ENCODE measurements at places on chromosomes 5 and 9.

GRCh38 chr5:149464796-149465489 is 85.9 kb upstream of the IL17B start:
- no peak for DNase-seq

- no peak for DNase-seq
Observed at GRCh38 chr5:108064302-108064701, 317.6 kb downstream of the FBXL17 start.

DNA sequence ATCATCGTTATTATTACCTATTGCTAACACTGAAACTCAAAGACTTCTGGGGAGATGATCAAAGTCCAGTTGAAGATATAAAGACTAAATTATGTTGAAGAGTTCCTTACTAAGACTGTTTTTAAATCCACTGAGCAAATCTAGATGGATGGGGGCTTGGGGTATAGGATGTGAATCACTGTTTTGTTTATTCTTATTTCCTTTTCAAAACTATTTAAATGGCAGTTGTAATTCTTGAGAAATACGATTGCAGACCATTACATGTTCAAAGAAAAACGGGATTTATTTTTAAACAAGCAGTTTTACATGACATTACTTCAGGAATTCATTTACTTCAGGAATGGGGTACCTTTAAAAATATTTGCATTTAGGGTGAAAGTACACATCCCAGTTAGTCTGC is 4.3 kb downstream of the RASGRF2 start:
- DNase-seq: no peak

- no peak for DNase-seq
Observed at GRCh38 chr5:113692891-113693457, 179.5 kb downstream of the YTHDC2 start.

DNA sequence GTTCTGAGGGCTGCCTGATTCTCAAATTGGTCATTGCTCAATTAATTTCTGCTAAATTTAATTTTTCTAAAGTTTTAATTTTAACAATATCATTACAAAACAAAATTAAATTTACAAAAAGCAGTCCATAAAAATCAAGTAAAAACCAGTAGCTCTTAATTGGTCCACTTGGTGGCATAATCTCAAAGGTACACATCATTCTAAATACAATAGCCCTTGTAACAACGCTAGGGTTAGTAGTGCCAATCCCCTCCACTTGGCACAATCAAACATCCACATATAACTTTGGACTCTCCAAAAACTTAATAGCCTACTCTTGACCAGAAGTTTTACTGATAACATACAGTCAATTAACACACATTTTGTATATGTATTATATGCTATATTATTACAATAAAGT is 1.9 kb upstream of the NDUFB6 start:
- no peak for DNase-seq

GRCh38 chr9:136880651-136881050 is 5.7 kb upstream of the TRAF2 start:
- DNase-seq: no peak

GRCh38 chr5:107153283-107153682 is 517.5 kb downstream of the EFNA5 start:
- DNase-seq: no peak

- peak; percentile 67 for DNase-seq
Observed at GRCh38 chr9:127869310-127870152, 7.9 kb downstream of the AK1 start.

Measured in prostate gland (tissue), 2 donors.